ENCODE measurements at places on chromosomes 5 and 9. TPM values are rescaled to one million over a fixed set of nuclear protein-coding genes. Genes with fewer than 3 reads are reported as not detected.

The TEK gene
- total RNA-seq, result 2.3 TPM

The MYO10 gene
- 9.3 TPM for total RNA-seq

The TRAF2 gene
- total RNA-seq, result 23.6 TPM

The NIPAL4 gene
- not detected for total RNA-seq

The C9 gene
- not detected for total RNA-seq

The DEPDC1B gene
- 33.9 TPM for total RNA-seq

The SPINK4 gene
- not detected for total RNA-seq

The EIF4EBP3 gene
- total RNA-seq, result 1.3 TPM

The GNAQ gene
- total RNA-seq, result 28.8 TPM

DNA sequence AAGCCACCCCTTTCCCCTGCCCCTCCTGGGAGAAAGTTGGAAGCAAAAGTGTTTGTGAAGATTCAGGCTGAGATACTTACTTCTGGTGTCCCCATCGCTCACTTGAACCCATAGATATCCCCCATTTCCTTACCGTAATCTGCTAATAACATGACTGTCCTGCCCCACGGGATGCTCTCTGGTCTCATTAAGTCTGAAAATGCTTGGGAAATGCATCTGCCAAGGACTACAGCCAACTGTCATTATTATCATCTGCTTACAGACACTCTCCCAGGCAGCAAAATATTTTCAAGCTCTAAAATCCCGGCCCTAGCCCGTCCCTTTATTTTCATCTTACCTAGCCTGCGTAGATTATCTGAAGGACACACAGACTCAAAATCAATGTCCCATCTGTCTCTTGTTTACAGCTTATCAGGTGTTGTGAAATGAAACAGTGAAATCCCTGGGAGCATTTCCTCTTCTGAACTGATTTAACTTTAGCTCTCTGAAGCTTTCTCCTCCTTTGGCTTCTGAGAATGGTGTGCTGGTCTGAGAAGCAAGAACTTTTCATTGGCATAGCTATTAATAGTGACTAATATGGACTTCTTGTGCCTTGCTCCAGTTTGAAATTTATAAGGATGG, 126.9 kb upstream of the OSMR start:
- H3K27ac ChIP-seq, result no peak overlapping the region
- H3K36me3 ChIP-seq, result no peaks in the 10 kb centered on the region
- DNase-seq, result no peak
- peaks cover 8% of the 10 kb centered on the region for H3K27me3 ChIP-seq

DNA sequence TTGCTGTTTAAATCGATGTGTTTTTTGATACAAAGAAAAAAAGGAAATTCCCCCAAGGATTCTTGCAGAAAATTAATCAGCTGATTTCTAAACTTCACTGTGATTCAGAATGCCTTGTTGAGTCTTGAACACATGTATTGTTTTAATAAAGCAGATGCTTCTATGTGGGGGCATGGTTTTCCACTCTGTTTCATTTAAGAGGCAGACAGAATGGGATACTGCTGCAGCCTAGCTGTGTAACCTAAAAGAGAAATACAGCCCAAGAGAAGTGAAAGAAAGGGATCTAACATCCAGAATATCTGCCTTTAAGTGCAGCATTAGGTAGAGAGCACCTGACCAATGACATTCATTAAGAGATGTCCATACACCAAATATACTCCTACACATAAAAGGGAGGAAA, 365.1 kb upstream of the CCNH start:
- H3K4me1 ChIP-seq, result no peaks in the 10 kb centered on the region
- H3K27me3 ChIP-seq, result no peaks in the 10 kb centered on the region
- no peak for DNase-seq
- no peak overlapping the region for H3K27ac ChIP-seq
- H3K36me3 ChIP-seq, result no peaks in the 10 kb centered on the region

- H3K4me3 ChIP-seq, result peak overlapping the region; percentile 97
- DNase-seq, result peak; percentile 88
- H3K27me3 ChIP-seq, result no peaks in the 10 kb centered on the region
- H3K36me3 ChIP-seq, result peaks cover 16% of the 10 kb centered on the region
- peak overlapping the region; percentile 96 for H3K27ac ChIP-seq
Observed at GRCh38 chr5:176536132-176536901, 885 bp downstream of the RNF44 start.

DNA sequence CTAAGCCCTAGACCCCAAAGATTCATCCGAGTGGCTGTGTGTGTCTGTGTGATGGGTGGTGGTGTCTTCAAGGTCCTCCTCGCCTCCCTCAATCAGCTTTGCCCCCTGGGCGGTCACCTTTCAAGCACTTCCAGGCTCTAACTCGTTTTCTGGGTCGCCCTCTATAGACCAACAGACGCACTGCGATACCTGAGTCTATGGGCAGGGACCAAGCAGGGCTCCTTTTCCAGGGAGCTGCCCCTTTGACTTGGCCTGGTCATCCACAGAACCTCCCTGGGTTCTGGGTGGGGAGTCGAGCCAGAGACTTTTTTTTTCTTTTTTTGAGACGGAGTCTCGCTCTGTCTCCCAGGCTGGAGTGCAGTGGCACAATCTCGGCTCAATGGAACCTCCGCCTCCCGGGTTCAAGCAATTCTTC, 1.1 kb downstream of the SLC27A4 start:
- H3K36me3 ChIP-seq, result peaks cover 7% of the 10 kb centered on the region
- H3K4me1 ChIP-seq, result no peaks in the 10 kb centered on the region
- H3K4me3 ChIP-seq, result peak overlapping the region; percentile 86
- H3K27ac ChIP-seq, result no peak overlapping the region

- no peak overlapping the region for H3K4me3 ChIP-seq
- no peaks in the 10 kb centered on the region for H3K4me1 ChIP-seq
- H3K27me3 ChIP-seq, result peaks cover 3% of the 10 kb centered on the region
- no peaks in the 10 kb centered on the region for H3K36me3 ChIP-seq
Observed at GRCh38 chr9:73437758-73438157, 286.1 kb downstream of the ANXA1 start.

GRCh38 chr5:35274839-35275509, 44.7 kb upstream of the PRLR start:
- no peaks in the 10 kb centered on the region for H3K27me3 ChIP-seq
- no peak overlapping the region for H3K4me3 ChIP-seq
- no peak overlapping the region for H3K27ac ChIP-seq
- H3K36me3 ChIP-seq, result no peaks in the 10 kb centered on the region

- peaks cover 3% of the 10 kb centered on the region for H3K27me3 ChIP-seq
- no peaks in the 10 kb centered on the region for H3K36me3 ChIP-seq
Observed at GRCh38 chr9:127716412-127716811, 533 bp downstream of the TTC16 start.

DNA sequence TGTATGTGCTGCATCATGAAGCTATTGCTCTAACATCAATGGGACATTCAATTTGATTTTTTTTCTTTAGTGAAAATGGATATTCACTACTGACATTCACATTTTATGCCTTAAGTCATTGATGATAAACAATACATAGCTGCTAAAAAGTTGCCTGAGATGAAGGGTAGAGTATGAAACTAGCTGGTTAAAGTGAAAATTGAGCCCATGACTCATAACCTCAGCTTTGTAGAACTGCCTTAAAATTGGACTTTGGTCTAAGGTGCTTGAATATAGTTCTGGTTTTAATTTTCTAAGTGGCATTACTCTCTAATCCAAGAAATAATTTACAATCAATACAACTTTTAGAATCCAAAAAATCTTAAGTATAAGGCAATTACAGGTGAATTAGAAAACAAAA, 740.4 kb upstream of the RIOK2 start:
- no peak overlapping the region for H3K27ac ChIP-seq
- H3K36me3 ChIP-seq, result no peaks in the 10 kb centered on the region
- H3K4me3 ChIP-seq, result no peak overlapping the region

- no peak overlapping the region for H3K27ac ChIP-seq
- no peaks in the 10 kb centered on the region for H3K27me3 ChIP-seq
Observed at GRCh38 chr9:83060556-83060955, 2.4 kb downstream of the RASEF start.

- no peak overlapping the region for H3K27ac ChIP-seq
- no peaks in the 10 kb centered on the region for H3K27me3 ChIP-seq
- peaks cover 38% of the 10 kb centered on the region for H3K4me1 ChIP-seq
- peaks cover 40% of the 10 kb centered on the region for H3K36me3 ChIP-seq
- no peak overlapping the region for H3K4me3 ChIP-seq
Observed at GRCh38 chr5:127409921-127410675, 107.3 kb upstream of the PRRC1 start.

GRCh38 chr9:83434254-83434653, 103.9 kb downstream of the FRMD3 start:
- no peak overlapping the region for H3K4me3 ChIP-seq
- no peaks in the 10 kb centered on the region for H3K27me3 ChIP-seq
- H3K36me3 ChIP-seq, result no peaks in the 10 kb centered on the region
- H3K4me1 ChIP-seq, result peaks cover 36% of the 10 kb centered on the region
- no peak overlapping the region for H3K27ac ChIP-seq
- no peak for DNase-seq

- H3K27ac ChIP-seq, result no peak overlapping the region
- H3K36me3 ChIP-seq, result no peaks in the 10 kb centered on the region
- 0 out of 2 replicates have a peak, but pooled peaks cover 3% of the 10 kb centered on the region for H3K4me1 ChIP-seq
- no peak overlapping the region for H3K4me3 ChIP-seq
Observed at GRCh38 chr9:122118343-122119165, 25.4 kb upstream of the TTLL11 start.

DNA sequence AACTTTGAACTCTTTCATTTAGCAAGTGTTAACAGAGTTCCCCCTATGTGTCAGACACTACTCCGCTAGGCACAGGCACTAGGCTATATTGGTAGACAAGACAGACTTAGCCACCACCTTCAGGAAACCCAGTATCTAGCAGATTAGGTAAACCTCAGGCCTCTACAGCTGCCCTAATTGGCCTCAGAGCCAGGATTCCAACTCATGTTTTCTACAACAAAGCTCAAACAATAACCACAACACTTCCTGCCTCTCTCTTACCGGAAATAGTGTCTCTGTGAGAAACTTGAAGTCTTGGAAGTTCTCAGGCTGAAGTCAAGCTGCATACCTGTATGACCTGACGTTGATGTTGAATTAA, 116.6 kb upstream of the SLC44A1 start:
- DNase-seq, result no peak
- no peaks in the 10 kb centered on the region for H3K4me1 ChIP-seq
- H3K27ac ChIP-seq, result no peak overlapping the region
- no peaks in the 10 kb centered on the region for H3K36me3 ChIP-seq
- H3K27me3 ChIP-seq, result no peaks in the 10 kb centered on the region

DNA sequence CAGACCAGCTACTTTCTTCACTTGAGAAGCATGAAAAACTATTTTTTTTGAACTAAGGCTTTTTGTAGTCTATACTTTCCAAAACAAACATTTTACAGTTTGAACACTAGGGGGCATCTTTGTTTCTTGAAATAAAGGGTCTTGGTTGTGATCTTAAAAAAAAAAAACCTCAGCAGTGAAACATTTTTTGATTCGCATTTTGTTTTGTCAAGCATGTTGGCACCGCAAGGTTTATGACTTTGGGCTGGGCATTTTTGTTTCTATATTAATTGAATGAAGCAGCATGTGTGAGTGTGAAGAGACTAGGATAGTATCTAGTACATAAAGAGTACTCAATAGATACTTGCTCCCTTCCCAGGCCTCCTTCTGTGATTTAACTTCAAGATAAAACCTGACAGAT, 31.6 kb upstream of the ACOT12 start:
- H3K4me3 ChIP-seq, result no peak overlapping the region
- DNase-seq, result no peak

DNA sequence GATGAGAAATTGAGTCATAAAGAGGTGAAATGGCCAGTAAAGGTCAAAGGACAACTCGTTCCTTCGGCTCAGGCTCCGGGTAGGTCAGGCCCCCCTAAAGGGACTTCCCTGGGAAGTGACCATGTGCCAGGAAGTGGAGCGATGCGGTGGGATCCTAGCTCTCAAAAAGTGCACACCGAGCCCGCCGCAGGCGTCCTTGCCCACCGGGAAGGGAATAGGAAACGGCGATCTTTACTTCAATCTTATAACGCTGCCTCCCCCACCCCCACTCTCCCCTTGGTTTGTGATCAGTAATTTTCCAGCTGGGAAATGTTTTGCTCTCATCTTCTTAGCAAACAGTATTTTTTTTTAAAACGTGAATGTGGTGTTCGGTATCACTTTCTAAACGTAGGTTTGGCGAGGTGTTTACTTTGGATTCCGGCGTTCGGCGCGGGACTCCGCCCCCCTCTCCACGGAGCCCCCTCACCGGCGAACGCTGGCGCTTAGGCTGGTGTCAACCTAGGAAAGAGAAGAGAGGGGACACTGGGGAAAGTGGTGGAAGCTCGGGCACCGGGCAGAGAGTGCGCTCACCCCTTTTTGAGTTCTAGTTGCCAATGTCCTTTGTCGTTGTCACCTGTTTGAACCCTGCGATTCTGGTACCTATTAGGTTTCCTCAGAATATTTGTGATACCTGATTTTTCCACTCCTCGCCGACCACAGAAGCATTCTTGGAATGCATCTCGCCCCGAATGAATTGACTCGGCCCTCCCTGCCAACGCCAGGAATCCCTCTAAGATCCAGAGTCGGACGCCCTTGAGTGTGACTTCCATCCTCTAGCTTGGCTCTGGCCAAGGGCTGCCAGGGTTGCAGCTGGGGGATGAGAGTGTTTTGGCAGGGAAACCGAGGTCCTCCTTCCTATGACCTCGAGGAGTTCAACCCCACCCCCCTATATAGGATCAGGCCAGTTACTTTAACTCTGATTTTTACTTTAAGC, 1.8 kb upstream of the KLF4 start:
- H3K27ac ChIP-seq, result no peak overlapping the region
- H3K4me1 ChIP-seq, result no peaks in the 10 kb centered on the region
- H3K27me3 ChIP-seq, result no peaks in the 10 kb centered on the region
- no peak overlapping the region for H3K4me3 ChIP-seq
- no peaks in the 10 kb centered on the region for H3K36me3 ChIP-seq
- DNase-seq, result no peak

DNA sequence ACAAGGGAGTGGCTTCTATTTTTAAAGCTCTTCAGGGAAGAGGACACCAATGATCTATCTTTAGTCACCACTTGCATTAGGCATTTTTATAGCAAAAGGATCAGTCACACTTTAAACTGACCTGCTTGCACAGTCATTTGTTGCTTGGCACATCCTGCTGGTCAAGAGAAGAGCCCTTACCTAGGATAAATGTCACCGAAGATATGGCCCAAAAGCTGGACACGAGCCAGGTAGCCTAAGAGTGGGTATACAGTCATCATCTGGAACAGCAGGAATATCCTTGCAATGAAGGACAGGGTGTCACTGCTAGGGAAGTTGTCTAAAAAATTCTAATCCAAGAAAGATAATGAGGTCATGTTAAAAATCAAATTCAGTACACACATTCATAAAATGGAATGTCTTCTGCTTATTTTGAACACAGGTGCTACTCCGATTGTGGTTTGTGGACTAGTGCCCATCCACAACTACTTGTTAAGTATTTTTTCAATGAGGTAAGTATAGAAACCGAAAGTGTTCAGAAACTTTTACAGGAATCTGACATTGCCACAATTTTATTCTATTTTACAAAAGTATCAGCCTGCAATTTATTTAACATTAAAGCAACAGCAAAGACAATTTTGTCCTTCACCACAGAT, 78.4 kb downstream of the SLC38A9 start:
- H3K27ac ChIP-seq, result peak overlapping the region; percentile 86
- H3K36me3 ChIP-seq, result no peaks in the 10 kb centered on the region
- H3K4me1 ChIP-seq, result peaks cover 47% of the 10 kb centered on the region
- peak overlapping the region; percentile 20 for H3K4me3 ChIP-seq
- no peaks in the 10 kb centered on the region for H3K27me3 ChIP-seq
- peak; percentile 44 for DNase-seq

DNA sequence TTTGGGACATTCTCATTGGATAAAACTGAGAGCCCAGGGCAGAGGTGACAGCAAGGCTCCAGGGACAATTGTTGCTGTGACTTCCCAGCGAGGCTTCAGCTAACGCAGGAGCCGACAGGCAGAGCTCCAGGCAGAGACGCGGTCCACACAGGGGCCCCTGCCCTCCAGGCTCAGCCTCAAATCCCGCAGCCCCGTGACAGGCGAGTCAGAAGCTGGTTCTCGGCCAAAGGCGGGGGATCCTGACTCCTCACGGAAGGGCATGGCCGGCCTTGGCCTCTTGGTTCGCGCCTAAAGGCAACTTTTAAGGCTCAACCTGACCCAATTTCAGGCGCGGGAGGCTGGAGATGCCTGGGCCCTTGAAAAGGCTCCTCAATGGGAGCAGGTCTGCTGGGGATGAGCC, 21.3 kb downstream of the SLC12A7 start:
- H3K27me3 ChIP-seq, result no peaks in the 10 kb centered on the region
- no peak for DNase-seq
- no peaks in the 10 kb centered on the region for H3K4me1 ChIP-seq
- no peak overlapping the region for H3K4me3 ChIP-seq

All from SJCRH30 (cell line).